ENCODE measurements at places on chromosomes 16 and 17.
A peak's percentile ranks its signal among the peaks of the same experiment; 100 is the strongest.

DNA sequence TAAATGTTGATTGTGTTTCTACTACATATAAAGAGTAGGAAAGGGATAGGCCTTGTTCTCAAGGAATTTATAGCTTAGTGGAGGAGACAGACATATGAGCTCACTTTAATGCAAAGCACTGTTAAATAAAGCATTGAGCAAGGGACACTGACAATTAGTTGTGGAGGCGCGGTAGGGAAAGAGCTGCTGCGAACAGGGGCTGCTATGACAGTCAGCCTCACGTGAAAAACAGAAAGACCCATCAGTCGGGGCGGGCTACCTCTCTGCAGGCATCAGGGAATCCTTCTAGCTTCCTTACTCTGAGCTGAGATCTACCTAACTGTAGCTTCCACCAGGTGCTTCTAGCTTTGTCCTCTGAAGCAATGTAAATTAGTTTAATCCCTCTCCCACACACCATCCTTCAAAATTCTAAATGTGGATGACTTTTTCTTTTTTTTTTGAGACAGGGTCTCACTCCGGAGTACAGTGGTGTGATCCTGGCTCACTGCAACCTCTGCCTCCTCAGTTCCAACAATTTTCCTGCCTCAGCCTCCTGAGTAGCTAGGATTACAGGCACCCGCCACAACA lies 129.9 kb upstream of the ZFHX3 start:
- no peak for DNase-seq

DNA sequence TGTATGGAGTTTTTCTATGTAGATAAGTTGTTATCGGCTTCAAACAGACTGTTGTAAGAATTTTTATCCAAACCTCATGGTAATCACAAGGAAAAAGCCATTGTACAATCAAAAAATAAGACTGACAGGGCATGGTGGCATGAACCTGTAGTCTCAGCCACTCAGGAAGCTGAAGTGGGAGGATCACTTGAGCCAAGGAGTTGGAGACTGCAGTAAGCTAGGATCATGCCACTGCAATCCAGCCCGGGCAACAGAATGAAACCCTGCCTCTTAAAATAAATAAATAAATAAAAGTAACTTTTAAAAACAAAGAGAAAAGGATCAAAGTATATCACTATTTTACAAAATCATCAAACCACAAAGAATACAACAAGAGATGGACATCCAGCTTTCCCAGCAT lies 14.4 kb downstream of the OR1A1 start:
- no peak for DNase-seq

DNA sequence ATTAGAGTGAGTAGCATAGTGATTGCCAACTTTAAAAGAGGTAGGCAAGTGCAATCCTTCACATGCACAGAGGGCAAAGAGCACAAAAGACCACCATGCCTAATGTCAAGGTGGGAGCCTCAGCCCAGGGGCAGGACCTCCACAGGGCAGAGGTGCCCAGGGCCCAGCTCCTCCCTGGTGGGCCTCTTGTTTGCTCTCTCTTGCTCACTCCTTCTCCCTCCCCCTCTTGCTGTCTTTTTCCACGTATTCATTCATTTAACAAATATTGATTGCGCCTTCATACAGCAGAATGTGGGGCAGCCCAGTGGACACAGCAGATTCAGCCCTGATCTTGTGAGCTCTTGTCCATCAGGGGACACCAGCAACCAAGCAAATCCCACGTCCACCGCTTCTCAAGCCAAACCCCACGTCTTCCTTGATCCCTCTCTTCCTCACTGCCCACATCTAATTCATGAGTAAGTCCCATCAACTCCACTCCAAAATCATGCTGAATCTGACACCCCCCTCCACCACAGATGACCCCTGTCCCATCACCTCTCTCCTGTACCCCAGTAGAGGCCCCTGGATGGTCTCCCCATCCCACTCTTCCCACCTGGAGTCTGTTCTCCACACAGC lies 44.1 kb upstream of the RPL38 start:
- DNase-seq: no peak

DNA sequence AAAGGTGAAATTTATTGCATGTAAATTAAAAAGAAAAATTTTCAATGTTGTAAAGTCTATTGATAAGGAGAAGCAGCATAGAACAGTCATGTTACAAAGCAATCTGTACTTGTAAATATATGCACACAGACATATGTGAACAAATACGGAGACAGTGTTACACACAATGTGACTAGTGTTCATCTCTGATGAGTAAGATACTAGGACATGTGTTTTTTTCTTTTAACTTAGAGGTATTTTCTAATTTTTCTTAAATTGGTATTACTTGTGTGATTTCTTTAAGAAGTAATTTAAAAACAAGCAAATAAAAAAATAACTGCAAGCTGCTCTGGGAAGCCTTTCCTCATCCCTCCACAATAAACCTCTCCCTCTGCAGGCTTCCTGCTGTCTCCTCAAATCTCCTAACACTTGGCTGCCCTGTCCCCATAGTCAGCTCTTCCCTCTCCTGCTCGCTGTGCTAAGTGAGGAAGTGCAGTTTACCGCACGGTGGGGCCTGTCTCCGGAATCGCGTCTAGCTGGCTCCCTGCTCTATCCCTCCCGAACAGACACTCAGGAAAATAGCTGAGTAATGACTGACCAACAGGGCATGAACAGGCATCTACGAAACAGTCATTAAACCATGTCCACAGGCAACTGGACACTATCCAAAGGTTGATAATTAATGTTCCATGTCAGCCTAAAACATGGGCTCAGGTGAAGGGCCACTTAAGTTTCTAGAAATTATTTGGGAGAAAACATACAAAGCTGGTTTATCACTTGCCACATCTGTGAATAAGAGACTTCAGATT lies 35.9 kb downstream of the CMTM4 start:
- DNase-seq: no peak

DNA sequence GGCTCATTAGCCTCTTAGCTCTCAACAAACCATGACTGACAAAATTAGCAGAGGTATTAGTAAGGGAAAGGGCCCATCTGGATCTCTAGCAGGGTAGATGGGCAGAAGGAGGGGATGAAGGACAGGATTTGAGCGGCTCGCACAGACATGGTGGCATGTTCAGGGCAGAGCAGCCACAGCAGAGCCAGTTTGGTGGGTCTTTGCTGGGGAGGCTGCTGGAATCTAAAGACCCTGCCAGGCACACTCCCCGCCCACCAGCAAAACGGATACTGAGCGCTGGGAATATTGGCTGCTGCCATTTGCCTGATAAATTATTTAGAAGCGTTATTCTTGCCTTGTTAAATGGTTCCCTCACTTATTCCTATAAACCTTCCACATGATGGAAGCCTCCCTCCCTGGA lies 20.7 kb upstream of the NAT9 start:
- no peak for DNase-seq

DNA sequence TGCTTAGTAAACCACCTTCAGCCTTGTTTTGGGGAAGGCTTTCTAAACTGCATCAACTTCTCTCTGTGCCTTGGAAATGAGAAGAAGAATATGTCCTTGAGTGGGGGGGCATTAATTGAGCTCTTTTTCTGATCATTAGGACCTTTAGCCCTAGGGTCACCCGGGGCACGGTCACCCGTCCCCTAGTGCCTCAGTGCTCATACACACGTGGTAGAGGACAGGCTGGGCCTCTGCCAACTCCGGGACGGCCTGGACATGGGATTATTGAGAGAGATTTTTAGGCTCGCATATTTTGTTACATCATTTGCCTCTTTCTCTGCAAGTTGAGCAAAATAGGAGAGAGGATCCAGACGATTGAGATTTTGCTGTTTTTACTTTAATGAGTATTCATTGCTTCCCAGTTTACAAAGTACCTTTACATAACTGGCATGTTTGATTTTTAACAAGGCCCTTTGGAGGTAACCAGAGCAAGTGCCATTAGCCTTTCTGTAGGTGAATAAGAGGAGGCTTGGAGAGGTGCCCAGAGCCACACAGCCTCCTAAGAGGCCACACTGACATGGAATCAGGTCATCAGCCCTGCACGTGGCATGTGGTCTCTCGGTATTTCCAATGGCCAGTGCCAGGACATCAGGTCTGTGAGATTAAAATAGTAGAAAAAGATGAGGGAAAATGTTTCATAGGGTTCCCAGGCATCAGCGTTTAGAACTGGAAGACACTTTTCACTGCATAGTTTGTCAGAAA lies 11.1 kb downstream of the PMM2 start:
- no peak for DNase-seq

- DNase-seq: no peak
Measured at GRCh38 chr16:55462241-55462640, 16.8 kb upstream of the MMP2 start.

- no peak for DNase-seq
Measured at GRCh38 chr17:45338996-45339535, 22.2 kb upstream of the MAP3K14 start.

GRCh38 chr17:76948726-76949342 lies 80.6 kb downstream of the MGAT5B start:
- no peak for DNase-seq

DNA sequence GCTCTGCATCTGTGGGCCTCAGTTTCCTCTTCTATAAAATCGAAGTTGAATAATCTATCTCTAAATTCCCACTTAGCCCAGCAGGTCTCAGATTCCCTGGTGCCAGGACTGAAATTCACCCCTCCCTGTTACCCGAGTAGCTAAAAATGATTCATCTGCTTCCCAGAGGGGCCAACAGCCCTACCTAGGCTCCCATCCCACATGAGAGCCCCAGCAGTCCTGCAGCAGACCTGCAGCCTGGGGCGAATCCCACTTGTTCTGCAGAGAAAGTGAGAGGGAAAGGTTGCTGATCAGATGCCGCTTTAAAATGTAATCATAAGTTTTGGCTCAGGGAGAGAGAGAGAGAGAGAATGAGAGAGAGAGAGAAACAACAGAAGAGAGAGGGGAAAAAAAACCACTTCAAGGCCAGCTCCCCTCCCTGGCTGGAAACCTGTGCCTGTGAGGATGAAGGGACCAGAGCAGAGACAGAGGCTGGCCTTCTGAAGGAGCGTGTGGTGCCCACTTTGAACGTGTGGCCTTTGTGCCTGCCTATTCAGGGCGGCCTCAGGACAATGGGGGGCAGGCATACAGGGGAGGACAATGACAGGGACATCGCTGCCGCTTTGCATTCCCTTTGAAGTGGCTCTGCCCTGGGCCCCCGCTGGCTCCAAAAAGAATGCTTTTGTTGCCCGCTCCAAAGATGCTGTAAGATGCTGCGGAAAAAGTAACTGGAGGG lies 85.2 kb upstream of the NKD1 start:
- peak; percentile 4 for DNase-seq

GRCh38 chr16:83159049-83159448 lies 532.3 kb downstream of the CDH13 start:
- no peak for DNase-seq

GRCh38 chr17:74210191-74211140 lies 2.9 kb upstream of the TTYH2 start:
- DNase-seq: peak; percentile 90

DNA sequence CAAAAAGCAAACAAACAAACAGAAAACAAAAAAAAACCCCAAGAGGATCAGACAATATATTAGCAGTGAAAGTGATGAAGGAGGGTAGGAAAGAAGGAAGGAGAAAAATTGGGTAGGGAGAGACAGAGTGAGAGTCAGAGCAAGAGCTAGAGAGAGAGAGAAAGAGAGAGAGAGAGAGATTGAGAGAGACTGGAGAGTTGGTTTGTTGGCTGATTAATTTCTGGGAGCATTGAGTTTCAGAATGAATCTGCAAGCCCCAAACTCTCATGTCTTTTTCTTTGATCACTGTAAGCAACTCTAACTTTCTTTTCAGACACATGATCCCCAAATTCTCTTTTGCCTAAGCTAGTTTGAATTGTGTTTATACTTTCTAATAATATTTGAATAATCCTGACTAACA lies 388.1 kb downstream of the SHISA9 start:
- no peak for DNase-seq

DNA sequence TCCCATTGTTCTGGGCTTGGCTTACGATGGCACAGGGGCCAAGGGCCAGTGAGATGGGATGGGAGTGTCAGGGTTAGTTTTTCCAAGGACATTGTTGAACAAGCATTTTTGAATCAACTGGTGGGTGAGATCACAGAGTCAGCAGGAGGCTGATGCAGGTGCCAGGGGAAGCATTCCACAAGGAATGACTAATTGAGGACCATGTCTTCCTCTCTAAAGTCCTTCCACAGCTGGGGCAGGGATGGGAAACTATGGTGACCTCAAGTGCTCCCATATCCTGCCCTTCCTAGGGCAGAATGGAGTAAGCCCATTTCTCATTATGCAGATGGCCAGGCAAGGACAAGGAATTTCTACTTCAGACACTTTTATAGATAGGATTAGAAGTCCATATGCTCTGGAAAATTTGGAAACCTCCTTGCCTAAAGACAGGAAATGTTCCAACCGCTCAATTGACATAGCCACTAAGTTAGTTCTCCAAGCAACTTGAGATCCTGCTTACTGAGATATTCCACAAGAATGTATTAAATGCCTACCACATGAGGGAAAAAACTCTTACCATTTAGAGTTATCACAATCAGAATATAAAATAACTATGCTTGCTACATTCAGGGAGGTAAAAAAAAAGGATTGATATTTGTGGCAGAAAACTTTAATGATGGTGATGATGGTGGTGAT lies 21.2 kb upstream of the ENGASE start:
- no peak for DNase-seq

GRCh38 chr16:85550422-85550864 lies 62.7 kb upstream of the GSE1 start:
- DNase-seq: no peak
